ENCODE measurements at places on chromosomes 12 and 14.

DNA sequence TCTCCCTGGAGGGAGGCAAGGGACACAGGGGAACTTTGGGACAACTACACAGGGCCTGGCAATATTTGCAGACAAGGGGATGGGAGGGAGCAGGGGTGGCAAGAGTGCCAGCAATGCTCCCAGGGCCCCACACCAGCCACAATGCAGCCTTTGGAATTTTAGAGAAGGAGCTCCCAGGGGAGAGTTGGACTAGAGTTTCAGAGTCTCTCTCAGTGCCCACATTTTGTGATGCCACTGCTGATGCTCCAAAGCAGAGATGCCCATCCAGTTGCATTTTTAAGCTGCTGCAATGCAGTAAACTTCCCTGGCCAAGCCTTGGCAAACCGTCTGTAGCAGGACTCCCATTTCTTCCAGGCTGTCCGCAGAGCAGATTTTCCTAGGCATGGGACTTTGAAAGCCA, 98.9 kb downstream of the ZFP36L1 start:
- DNase-seq: no peak

DNA sequence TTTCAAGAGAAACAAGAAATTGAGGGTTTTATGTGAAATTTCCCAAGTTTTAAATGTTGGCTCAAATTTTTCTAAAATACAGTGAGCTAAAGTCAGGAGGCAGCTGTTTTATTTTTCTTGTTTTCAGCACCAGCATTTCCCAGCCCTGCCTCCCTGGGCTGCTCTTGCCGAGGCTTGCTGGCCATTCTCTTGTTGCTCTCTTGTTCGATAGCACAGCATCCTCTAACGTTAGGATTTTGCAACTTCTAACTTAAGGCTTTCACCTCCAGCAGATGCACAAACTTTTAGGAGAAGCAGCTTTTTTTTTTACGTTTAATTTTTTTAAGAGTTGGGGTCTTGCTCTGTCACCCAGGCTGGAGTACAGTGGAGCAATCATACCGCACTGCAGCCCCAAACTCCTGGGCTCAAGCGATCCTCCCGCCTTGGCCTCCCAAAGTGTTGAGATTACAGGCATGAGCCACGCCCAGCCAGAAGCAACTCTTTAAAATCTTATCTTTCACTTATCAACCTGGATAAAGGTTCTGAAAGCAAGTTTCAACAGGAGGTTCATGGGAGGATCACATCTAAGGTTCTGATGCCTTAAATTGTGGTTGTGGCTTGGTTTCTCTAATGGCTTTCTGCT, 40.2 kb downstream of the B4GALNT3 start:
- no peak for DNase-seq

DNA sequence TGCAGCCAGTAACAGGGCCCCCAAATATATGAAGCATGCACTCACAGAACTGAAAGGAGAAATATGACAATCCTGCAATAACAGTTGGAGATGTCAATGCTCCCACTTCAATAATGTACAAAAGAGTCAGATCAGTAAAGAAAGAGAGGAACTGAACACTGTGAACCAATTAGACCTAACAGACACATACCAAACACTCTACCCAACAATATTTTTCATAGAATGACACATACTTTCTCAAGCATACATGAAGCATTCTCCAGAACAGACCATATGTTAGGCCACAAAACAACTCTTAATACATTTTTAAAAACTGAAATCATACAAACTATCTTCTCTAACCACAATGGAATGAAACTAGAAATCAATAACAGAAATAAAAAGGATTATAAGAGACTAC, 80.2 kb downstream of the ELK3 start:
- no peak for DNase-seq

- no peak for DNase-seq
Observed at GRCh38 chr12:101878243-101878821, 952 bp downstream of the DRAM1 start.

DNA sequence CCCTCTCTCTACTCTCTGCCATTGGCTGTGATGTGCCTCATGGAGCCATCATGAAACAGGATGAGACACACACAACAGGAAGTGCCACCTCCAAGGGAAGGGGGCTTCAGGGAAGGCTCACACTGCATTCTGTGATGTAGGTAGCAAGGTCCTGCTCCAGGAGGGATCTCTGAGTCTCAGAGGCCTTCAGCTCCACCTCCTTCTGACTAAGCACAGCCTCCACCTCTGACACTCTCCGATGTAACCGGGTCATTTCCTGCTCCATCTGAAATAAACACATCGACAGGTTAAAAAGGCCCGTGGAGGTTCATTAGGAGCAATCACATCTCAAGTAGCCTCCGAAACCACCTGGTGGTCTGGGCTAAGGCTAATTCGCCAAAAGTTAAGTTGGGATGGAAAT, 93.3 kb downstream of the CIT start:
- no peak for DNase-seq

GRCh38 chr12:106181401-106182114, 42.8 kb upstream of the NUAK1 start:
- DNase-seq: no peak

- DNase-seq: no peak
Observed at GRCh38 chr14:96249029-96249428, 7.0 kb upstream of the BDKRB1 start.

- no peak for DNase-seq
Observed at GRCh38 chr12:20494851-20495250, 126.5 kb downstream of the PDE3A start.

GRCh38 chr12:81987371-81987770, 228.2 kb upstream of the PPFIA2 start:
- no peak for DNase-seq

- DNase-seq: no peak
Observed at GRCh38 chr14:65866886-65867285, 454.4 kb downstream of the FUT8 start.

GRCh38 chr12:124148481-124149273, 146.2 kb upstream of the RFLNA start:
- no peak for DNase-seq

GRCh38 chr14:88947646-88948598, 123.5 kb downstream of the TTC8 start:
- DNase-seq: no peak

GRCh38 chr12:105420046-105420445, 89.6 kb downstream of the C12orf75 start:
- no peak for DNase-seq

- DNase-seq: peak; percentile 47
Observed at GRCh38 chr12:47758834-47759690, at the start of gene RAPGEF3. Gene RAPGEF3 (minus strand): TSS chr12:47758880. CDS start chr12:47758556, 324 bp downstream.

DNA sequence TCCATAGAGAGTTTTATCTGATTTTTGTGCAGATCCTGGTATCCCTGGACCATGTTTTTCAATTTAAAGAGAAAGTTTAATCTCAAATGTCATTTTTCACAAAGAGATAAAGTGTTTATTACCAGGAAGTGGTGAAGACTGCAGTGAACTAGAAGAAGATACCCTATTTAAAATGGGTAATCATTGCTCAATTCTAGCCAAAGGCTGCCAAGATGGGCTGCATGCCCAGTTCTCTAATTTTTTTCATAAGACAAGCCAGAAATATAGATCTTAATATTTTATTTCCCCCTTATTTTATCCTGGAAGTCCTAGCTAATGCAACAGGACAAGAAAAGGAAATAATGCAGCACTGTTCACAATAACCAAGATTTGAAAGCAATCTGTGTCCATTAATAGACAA, 343.5 kb downstream of the PCNX1 start:
- DNase-seq: no peak

DNA sequence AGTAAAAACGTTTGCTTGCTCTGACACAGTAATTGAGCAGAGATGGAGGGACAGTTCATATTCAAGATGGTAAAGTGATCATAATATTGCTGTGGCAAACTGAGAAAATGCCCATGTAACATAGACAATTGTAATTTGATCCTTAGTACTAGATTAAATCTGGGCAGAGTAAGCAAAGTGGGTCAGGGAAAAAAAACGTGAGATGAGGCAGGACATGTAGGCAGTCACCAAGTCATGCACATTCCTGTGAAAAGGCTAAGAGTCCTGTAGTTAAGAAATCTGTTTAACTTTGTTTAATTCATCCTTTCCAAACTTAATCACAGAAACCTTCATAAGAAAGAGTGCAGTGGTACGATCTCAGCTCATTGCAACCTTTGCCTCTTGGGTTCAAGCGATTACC, 16.1 kb downstream of the BTBD7 start:
- DNase-seq: no peak

DNA sequence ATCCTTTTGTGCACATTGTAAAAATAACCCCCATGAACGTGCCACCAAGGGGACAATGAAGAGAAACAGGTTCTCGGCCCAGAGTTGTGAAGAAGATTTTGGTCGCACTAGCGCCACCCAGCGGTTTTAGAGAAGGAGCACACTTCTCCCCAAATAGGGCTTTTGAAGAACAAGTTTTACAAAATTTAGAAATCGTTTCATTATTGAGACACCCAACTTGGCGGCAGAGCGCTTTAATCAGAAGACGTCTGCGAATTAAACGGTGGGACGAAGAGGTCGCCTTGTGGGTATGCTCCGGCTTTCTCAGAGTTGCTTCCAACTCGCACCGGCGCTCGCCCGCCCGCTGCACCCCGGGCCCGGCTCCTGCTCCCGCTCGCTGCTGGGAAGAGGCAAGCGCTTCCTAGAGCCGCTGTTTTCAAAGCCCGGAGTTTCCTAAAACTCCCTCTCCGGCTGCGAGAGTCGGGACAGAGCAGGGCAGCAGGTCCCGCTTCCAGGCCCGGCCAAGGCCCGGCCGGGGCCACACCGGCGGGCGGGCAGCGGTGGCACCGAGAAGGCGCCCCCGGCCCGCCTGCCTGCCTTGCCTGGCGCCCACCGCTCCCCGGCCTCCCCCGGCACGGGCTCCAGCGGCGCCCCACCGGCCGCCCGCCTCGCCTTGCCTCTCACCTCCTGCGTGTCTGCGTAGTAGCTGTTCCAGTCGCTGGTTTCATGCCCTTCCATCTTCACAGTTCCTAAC, 645 bp downstream of the FOXA1 start:
- DNase-seq: no peak

DNA sequence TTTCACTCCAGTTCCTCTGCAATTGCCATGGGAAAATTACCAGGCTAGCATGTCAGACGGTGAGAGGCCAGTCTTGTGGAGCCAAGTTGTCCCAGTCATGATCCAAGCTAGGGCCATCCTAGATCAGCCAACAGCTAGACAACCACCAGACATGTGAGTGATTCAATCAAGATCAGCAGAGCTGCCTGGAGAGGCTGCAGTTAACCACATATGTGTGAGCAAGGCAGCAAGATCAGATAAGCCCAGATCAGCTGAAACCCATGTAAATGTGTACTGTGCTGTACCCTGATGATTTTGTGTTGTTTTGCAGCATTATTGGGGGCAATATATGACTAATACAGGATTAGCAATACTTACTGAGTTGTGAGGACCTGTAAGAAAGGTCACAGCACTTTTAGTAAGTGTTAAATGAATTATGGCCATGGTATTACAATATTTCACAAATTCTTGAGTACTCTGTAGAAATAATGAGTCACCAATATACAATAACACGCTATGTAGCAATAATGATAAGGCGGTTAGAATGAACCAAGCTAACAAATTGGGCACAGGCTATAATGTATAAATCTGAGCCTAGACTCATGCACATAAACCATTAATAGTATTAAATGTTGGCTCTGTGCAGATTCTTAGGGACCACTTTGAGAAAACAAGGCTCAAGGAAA, 91.4 kb downstream of the SUDS3 start:
- DNase-seq: no peak

- no peak for DNase-seq
Observed at GRCh38 chr12:50196537-50196936, 29.4 kb upstream of the CERS5 start.

DNA sequence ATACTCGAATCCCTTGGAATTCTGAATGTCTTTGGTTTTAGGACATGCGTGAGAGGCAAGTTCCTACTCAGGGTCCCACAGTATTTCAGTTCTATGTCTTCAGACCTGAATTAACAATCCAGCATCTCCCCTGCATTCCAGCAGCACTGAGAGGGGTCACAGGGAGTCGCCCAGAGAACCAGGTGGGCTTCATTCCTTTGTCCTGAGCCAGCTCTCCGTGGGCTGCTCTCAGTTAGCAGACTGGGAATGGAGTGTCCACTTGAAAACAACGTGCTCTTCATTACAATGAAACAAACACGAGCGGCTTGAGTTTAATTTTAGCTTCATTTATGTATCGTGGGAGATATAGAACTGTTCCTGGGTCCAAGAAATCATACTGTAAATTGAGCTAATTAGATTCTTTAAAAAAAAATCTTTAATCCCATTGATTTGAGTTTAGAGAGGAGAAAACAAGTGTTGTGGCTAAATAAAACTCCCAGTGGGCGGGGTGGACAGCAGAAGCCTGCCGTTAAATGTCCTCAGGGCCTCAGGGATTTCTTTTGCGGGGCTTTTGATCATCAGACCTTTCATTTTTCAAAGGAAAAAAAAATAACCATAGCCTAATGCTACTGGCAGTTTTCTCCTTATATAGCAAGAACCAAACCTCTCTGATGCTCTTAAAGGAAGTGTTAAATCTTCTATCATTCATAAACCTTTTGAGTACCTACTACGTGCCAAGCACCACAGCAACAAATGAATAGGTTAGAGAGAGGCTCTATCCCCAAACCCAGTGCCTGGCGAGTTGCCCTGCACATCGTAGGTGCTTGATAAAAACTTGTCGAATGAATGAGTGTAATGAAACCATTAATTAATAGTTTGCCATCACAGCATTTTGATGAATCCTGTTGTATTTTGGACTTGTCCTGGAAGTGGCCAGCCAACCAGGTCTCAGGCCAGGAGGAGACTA, 140.4 kb downstream of the CHST11 start:
- DNase-seq: no peak

DNA sequence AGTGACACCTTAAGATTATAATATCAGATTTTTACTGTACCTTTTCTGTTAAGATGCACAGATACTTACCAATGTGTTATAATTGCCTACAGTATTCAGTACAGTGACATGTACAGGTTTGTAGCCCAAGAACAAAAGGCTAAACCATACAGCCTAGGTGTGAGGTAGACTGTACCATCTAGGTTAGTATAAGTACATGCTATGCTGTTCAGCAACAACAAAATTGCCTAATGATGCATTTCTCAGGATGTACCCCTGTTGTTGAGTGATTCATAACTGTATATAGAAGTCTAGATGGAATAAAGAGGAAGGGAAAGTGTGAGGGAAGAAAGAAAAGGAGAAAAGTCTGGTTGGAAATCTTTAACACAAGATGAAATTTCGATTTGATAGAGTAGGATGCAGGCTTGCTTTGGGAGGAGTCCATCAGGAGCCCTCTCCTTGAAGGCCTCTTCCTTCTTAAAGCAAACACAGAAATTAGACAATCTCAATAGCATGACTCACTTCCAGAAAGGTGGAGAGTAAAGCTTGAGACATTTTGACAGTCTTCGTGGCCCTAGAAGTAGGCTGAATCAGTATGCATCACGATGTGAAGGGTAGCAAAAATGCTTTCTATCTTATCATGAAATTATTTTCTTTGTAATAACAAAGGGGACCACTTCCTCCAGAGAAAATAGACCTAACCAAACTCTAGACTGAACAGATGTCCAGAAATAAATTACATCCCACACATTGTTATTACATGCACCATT, 191.5 kb downstream of the SYT1 start:
- no peak for DNase-seq

- no peak for DNase-seq
Observed at GRCh38 chr12:14834509-14834908, 8.8 kb downstream of the ART4 start.

- no peak for DNase-seq
Observed at GRCh38 chr12:113090740-113091139, 34.2 kb downstream of the DTX1 start.

GRCh38 chr14:51396222-51396815, 156.3 kb downstream of the TMX1 start:
- no peak for DNase-seq

Measured in stimulated activated CD8-positive, alpha-beta memory T cell treated with anti-CD3 and anti-CD28 coated beads, Interleukin-4, amount 100 ng/mL, for 1 hour (primary cell).